CD4-positive, alpha-beta T cell treated with Interleukin-2 at 100 ng/mL for 4 hours (primary cell): ENCODE measurements at places on chromosomes 3 and 15.

DNA sequence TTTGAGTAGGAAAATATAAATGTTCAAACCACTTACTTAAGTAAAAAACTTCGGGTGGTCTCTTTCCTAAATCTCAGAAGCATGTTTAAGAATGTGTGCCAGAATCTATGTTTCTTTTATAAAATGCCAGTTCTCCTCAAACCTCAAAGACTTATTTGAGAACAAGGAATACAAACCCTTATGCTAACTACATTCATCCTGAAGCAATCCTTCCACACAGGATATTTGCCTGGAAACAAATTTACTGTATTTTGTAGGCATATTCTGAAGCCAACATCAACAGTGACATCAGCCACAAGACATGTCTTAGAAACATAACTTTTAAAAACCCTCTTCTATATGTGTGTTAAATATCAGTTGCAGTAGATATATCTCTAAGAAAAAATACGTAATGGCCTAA, 1077.0 kb downstream of the ROBO1 start:
- DNase-seq, result no peak

GRCh38 chr3:169241991-169242707, 421.4 kb downstream of the MECOM start:
- no peak for DNase-seq

DNA sequence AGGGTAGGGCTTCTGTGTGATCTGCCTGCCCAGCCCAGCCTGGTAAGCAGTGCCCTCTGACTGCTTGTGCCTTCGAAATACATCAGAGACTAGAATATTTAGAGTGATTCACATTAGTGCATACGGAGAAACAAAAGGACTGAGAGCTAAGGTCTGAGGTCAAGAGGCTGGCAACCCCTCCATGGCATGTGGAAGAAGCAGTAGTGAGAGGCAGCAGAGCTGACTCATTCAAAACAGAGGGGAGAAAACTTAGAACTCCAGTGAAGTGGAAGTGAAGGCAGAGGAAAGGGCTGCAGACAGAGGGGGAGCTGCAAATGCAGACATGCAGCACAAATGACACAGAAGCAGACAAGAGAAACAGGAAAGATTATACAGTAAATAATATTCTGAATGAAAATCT, 61.6 kb downstream of the ULK4 start:
- no peak for DNase-seq

DNA sequence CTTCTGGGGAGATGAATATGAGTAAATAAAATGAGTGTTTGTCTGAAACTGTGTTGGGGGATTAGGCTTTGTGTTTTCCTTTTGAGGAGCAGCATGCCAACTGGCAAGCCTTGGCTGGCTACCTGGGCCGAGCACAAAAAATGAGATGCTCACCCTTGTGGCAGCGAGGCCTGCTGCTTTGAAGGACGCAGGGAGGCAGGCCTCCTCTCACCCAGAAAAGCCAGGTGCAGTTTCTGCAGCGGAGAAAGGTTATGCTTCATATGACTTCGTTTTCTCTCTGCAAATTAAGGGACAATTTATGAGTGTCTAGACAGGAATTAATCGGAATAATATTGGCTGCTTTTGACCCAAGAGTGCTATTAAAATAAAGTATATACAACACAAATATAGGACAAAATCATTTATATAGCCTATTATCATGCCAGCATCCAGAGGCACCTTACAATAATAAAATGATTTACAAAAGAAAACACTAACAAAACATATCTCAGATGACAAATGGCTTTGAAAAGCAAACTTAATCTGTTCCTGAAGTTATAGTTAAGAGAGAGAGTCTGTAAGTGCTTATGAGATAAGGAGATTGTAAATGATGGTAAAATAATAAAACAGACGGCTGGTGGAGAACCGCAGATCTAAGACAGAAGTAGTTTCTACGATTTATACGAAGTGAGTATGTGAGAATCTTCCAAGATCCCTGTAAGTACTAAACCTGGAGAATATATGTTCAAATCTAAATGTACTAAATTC, 682.8 kb upstream of the NR2F2 start:
- no peak for DNase-seq

DNA sequence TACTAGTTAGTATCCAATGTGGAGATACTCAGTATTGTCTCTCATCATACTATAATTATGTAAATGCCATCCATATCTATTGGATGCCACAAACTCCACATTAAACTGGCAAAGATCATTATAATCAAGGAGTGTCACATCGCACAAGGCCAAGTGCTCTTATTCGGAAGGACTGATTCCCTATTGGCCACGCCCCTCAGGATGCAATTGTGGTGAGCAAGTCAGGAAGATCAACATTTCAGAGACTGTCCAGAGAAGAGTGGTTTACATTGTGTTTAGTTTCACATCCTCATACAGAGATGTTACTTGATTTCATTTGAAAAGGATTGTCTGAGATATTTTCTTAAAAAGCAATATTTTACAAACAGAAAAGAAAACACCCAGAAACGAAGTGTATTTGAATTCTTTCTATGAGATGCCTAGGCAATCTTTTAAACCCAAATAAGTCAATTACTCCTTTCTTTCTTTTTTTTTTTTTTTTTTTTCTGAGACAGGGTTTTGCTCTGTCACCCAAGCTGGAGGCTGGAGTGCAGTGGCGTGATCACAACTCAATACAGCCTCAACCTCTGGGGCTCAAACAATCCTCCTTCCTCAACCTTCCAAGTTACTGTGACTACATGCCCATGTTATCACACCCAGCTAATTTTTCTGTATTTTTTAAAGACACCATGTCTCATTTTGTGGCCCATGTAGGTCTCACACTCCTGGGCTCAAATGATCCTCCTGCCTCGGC, 369.1 kb downstream of the RBMS3 start:
- peak; percentile 0 for DNase-seq

DNA sequence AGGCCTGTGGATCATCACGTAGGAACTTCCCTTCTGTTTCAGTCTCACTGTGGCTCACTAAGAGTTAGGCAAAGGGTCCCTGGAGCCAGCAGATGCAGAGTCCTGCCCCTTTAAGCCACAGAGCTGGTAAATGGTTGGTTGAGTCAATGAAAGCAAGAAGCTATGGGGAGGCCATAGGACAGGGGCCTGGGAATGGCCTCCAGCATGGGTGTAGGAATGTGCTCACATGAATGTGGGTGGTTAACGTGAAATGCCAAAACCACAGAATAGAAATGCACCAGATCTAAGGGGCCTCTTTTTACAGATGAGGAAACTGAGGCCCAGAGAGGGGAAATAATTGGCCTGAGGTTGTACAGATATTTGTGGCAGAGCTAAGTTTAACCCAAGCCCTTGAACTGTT, 150.3 kb downstream of the TLE3 start:
- DNase-seq, result no peak

DNA sequence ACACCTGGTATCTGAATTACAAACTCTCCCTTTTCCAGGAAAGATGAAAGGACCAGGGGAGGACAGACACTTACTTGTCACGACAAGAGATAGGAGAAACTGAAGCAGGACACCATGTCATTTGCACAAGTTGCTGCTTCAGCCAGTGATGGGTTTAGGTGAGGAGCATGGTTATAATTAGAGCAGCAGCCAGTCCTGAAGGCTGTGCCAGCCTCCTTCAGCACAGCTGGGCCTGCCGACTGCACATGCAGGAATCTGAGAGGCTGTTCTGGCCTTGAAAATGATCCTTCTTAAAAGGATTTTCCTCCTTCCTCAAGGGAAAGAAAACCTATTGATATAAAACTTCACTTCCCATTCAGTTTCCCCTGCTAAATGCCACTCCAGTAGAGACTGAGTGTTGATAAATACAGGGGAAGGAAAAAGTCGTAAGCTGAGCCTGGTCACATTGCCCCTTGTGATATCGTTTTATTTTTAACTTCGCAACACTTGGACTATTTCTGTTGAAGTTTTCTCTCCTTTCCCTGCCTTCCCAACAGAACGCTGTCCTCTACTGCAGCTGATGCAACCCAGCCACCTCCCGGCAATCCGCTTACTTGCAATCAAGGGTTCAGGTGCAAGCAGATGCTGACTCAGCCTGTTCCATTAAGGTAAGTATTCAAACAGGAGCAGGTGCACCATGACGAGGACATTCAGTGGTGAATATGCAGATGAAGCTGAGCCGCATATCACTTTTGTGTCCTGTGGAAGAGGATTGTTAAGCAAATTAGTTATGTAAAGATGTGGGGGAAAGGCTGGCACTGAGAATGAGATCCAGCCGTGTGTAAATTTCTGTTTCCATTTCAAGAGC, at the start of gene FBXO40:
TSS of gene FBXO40 (plus strand) at position 524 of the 847 bp plus-strand sequence. CDS start 27,197 bp downstream, outside the sequence.
- DNase-seq, result no peak

GRCh38 chr3:50423543-50423942, 64.2 kb upstream of the TMEM115 start:
- DNase-seq, result no peak
